CD4-positive, alpha-beta T cell treated with Interleukin-10 for 1 hour (primary cell): ENCODE measurements at places on chromosomes 16 and 17.

DNA sequence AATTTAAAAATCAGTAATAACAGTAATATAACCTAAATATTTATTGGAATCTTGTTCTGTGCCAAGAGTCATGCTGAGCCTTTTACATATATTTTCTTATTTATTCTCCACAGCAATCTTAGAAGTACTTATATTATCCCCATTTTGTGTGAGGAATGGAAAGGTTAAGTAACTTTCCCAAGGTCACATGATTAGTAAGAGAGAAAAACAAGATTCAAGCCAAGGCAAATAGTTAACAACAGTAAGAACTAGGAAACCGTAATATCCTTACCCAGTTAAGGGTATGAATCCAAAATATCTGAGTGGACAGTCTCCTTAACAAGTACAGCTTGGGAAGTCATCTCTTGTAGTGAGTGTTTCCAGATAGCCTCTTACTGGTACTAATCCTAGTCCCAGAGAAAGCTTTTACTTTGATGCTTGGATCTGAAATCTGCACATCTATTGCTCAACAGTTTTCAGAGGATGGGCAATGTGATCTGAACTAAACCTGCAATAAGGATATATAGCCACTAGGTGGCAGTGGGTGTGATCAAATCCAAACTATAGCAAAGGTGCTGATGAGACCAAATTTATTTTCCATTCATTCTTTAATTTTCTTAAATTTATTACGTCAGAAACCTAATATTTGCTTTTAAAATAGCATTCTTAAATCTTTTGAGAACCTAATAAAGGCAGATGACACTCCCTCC, 23.3 kb downstream of the SHISA6 start:
- DNase-seq = no peak

GRCh38 chr17:57954397-57955182, 622 bp downstream of the CUEDC1 start:
- DNase-seq = no peak

GRCh38 chr16:52740766-52741165, 193.8 kb upstream of the TOX3 start:
- DNase-seq = no peak

- no peak for DNase-seq
Measured at GRCh38 chr17:81254955-81255717, 16.0 kb downstream of the NDUFAF8 start.

GRCh38 chr16:47816511-47816910, 339.3 kb downstream of the ABCC12 start:
- DNase-seq = no peak
